ENCODE measurements at places on chromosomes 2 and 18.

- no peak for DNase-seq
These were observed 40.9 kb downstream of the LRATD1 start for GRCh38 chr2:14673351-14673875.

DNA sequence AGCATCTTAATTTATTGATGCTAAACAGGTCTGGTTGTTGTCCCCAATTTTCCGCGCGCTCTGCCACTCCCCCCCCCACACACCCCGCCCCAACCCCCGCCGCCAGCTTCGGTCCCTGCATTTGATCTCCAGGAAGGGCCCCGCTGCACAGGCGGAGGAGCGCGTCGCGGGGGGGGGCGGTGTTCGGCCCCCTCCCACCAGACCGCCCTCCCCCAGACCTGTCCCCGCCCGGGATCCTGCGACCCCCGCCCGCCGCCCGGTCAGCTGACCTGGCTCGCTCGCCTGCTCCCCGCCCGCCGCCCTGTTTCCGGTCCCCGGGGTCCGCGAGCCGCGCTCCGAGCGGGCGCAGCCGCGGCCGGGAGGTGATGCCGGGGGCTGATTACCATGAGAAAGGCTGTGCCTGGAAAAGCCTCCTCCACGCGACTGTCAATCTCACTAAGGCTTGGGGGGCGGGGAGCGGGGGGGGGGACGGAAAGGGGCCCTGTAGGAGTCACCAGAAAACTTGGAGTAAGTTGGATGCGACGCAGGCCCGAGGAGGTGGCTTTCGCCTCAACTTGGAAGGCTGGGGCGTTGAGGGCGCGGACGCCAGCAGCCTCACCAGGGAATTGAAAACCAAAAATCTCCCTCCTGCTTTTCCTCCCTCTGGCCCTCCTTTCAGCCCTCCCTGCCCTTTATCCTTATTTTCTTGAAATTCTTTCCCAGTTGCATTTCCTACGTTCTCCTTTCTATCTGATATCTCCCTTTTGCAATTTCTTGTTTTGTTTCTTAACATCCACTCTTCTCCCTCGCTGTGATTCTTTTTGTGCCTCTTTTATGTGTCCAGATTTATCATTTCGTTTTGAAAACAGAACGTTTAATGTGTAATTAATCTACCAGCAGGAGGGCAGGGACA is 4.4 kb upstream of the ZEB2 start:
- DNase-seq = peak; percentile 55

GRCh38 chr2:16777123-16777870 is 111.7 kb upstream of the CYRIA start:
- DNase-seq = no peak

DNA sequence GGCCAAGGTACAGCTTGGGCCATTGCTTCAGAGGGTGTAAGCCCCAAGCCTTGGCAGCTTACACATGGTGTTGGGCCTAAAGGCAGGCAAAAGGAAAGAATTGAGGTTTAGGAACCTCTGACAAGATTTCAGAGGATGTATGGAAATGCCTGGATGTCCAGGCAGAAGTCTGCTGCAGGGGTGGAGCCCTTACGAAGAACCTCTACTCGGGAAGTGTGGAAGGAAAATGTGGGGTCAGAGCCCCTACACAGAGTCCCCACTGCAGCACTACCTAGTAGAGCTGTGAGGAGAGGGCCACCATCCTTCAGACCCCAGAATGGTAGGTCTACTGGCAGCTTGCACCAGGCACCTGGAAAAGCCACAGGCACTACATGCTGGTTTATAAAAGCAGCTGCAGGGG is 124.2 kb downstream of the RPIA start:
- DNase-seq = no peak

DNA sequence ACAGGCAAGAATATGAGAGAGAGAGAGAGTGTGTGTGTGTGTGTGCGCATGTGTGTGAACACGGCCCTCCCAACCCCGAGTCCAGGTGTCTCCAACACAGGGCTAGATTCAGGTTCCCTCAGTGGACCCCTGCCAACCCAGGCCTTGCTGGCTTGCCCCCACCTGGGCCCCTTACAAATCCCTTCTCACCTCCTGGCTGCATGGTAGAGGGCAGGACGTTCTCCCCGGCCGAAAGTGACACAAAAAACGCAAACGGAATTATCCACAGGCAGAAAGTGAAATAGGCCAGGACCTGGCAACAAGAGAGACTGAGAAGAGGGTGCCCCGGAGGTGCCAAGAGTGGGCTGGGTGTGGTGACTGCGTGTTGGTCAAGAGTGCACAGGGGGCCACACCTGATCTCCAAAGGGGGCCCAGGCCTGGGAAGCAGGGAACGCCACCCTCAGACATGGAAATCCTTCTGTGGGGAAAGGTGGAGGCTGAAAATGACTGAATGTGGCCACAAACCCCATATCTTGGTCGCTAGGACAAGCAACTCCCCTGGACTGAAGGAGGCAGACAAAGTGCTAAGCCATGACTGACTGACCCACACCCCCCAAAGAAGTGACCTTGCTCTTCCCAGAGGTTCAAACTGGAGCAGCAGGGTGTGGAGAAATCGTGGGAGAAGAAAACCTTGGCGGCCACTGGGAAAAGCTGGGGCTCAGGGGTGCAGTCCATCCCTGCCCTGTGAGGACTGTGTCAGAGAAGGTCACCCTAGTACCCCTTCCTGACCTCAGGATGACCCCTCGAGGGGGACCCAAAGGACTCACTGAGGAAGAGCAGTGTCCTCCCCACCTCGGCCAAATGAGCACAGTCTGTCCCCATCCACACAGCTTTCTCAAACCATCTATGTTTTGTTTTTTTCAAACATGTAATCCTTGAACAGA is 5.7 kb downstream of the TEX261 start:
- DNase-seq = no peak

DNA sequence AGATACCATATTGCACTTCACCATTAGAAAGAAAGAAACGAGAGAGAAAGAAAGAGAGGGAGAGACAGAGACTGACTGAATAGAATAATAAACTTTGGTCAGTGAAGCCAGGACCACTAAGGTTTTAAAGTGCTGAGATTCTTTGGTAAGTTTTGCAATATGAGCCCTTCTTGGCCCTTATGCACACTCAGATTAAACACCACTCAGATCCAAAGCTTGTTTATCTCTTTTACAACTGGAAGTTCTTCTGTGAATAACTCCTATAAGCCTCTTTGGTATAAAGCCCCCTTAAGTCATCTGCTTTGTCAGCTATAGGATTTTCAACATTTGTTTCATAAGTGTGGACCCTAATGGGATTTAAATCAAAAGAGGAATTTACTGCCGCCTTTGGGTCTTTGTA is 40.8 kb downstream of the PID1 start:
- no peak for DNase-seq

- peak; percentile 51 for DNase-seq
These were observed 60.4 kb downstream of the FAM161A start for GRCh38 chr2:61793389-61793836.

GRCh38 chr18:77187189-77187588 is 54.6 kb upstream of the MBP start:
- DNase-seq = no peak

GRCh38 chr18:53991202-53991601 is 233.3 kb downstream of the MBD2 start:
- no peak for DNase-seq

DNA sequence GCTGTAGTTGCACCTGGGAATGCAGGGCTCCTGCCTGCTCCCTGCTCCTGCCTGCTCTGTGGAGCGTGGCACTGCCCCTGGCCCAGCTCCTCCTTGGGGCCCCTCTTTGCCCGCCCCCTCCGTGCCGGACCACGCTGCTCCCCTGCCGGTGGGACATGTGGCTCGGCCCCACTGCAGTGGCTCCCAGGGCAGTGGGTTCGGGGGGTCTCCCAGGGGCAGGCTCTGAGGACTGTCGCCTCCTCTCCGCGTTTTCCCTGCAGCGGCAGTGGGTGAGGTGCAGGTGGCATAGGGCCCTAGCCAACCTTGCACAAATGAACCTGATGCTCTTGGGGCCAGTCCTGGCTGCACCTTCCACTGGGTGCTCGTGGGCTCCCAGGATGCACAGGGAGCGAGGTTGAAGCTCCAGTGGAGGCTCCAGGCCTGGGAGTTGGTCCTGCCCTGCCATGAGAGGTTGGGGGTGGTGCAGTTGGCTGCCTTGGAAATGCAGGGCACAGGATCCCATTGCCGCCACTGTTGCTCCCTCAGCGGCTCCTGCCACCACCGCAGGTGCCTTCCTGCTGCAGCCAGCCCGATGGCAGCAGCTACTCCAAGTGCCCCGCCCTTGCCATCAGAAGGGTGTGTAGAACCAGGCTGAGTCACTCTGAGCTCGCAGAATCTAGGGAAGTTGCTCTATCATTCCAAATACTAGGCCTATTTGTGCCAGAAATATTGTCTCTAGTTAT is 313.1 kb upstream of the SYT4 start:
- no peak for DNase-seq

Data from NCI-H2081 (cell line).